ENCODE measurements at places on chromosomes 7 and 10.

- no peak for DNase-seq
These were observed 4.5 kb downstream of the TNS3 start for GRCh38 chr7:47577321-47577919.

DNA sequence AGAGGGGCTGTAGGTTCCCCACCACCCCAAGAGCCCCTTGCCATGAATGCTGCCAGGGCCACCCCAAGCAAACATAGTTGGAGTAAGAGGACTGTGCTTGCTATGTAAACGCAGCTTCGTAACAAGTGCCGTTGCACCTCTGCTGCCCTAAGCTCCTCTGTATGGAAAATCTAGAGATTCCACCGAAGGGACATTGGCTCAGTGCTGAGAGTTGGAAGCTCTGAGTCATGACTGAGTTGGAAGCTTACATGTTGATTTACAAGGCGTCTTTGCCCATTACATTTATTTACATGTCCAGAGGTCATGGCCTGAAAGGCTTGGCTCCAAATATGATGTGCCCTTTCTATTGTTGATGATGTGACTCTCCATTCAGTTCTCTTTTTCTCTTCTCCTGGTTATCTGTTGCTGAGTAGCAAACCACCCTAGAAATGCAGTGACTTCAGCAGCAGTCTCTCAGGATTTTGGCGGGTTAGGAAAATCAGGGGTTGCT lies 233.1 kb upstream of the TCF7L2 start:
- no peak for DNase-seq

GRCh38 chr7:66076462-66077329 lies 1.1 kb downstream of the ASL start:
- no peak for DNase-seq

- no peak for DNase-seq
These were observed 35.6 kb upstream of the INSIG1 start for GRCh38 chr7:155262031-155262430.

DNA sequence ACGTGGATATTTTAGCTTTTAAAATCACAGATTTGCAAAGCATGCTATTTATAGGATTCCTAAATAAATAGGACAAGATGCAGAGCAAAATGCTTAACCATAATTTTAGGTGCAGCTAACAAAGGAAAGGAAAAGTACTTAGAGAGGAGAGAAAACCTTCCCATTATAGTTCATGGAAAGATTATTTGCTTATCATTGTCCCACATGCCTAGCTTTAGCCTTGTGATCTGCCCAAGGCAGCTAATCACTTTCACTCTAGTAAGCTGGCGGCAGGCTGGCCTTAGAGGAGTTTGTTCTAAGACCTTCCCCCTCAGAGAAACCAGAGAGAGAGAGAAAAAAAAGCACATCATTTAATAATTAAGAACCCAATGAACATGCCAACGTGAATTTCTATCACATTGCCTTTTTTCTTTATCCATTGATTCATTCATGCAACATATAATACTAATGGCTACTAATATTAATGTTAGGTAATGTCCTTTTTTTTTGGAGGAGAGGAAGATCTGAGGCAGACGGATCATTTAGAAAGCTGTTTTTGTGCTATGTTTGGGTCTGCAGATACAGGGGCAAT lies 274.6 kb downstream of the ARL4A start:
- no peak for DNase-seq

GRCh38 chr10:82628373-82628772 lies 753.4 kb downstream of the NRG3 start:
- no peak for DNase-seq

DNA sequence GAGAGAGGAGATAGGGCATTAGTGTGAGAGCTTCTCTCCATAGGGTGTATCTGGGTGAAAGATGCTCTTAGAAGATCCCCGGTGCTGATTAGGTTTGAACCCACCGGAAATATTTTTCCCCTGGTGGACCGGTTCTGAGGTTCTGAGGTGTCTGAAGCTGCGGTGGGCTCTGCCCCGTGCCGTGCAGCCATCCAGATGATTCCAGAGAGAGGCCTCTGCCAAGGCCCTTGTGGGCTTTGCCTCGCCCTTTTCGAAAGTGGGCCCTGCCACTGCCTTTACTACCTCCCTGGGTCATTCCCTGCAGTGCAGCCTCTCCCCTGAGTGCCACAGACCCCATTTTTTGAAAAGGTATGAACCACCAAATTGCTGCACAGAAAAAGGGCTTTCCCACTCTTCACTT lies 2.8 kb downstream of the GIMAP8 start:
- DNase-seq = peak; percentile 20

DNA sequence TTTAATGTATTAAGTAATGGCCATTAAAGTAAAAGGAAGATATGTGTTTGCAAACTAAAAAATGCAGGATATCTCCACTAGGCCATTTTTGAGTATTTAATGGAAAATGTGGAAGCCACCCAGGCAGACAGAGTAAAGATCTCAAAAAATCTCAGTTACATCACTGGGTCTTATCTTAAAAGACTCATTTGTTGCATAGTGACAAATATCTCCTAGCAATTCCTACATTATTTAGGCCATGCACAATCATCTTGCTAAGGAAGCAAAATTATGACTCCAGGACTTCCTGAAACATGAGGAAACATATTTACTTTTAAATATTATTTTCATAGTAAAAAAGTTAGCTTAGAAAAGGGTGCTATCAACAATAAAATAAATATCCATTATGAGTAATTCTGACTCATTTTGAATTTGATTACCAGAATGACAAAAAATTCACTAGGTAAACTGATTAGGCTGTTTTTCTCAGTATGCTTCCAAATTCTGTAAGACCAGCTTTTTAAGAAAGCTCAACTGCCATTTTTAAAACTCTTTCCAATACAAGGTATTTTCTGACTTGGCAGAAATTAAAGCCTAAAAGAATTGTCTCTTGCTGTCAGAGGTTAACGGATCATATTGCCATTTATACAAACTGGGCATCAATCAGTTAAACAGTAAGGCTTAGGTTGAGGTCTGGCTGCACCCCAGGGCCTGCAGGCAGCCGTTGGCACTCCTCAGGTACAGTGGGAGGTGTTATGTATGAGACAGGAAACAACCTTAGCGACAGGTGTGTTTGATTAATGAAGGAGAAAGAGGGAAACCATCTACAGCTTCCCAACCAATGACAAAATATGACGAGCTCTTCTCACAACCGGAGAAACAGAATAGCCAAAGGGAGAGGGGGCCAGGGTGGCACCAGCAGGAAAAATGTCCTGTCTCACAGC lies 31.8 kb downstream of the PCLO start:
- no peak for DNase-seq

DNA sequence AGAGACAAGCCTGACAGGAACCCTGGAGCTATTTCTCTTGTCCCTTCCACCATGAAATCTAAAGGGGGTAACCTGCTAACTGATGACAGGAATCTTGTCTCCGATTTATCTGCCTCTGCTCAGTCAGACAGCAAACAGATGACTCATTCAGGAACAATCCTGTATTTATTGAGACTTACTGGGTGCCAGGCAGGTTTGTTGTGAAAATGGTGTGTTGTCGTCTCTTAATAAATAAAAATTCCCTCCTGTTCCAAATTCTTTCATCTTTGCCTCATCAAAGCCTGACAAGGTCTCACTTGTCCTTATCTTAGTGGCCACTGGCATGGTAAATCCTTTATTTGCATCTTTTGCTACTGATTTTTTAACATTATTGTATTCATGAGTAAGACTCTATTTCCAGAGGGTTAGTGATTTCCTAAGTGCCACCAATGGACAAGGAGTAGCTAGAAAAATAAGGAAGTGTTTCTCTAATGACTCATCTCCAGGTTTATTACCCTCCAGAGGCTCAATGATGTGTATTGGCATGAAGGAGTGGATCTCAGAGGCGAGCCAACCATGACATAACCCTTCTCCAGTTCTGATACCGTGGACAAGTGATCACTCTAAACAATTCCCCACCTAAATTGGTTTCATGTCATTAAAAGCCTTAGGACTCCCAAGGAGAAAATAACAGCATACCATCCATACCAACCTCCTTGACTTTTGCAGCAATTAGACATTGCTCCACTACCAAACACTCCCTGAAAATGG lies 724.0 kb downstream of the GRID1 start:
- DNase-seq = no peak

DNA sequence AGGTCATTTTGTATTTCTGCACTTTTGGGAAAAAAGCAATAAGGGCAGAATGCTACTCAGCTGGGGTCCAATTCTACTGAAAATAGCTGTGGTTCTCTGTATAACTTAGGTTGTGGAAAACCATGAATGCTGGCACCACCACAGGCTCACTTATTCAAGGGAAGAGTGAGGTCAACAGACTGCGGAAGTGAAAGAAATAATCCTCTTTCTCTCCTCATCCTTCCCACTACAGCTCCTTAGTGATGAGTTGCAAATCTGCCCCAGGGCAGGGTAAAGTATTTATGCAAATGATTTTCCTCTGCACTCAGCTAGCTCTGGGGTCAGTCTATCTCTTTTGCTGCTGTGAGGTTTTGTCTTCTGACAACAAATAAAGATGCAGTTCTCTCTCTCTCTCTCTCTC lies 74.1 kb upstream of the PTPRZ1 start:
- DNase-seq = no peak

- DNase-seq = no peak
These were observed 180.0 kb upstream of the SH2B2 start for GRCh38 chr7:102106625-102107024.

- peak; percentile 89 for DNase-seq
These were observed at the start of the genes TUBGCP2 and ZNF511 for GRCh38 chr10:133308421-133309099. TSS of gene TUBGCP2 (minus strand) at chr10:133308872. CDS start at chr10:133302941, 5,931 bp downstream. TSS of gene ZNF511 (plus strand) at chr10:133308914. CDS start at chr10:133308944, 30 bp downstream.

DNA sequence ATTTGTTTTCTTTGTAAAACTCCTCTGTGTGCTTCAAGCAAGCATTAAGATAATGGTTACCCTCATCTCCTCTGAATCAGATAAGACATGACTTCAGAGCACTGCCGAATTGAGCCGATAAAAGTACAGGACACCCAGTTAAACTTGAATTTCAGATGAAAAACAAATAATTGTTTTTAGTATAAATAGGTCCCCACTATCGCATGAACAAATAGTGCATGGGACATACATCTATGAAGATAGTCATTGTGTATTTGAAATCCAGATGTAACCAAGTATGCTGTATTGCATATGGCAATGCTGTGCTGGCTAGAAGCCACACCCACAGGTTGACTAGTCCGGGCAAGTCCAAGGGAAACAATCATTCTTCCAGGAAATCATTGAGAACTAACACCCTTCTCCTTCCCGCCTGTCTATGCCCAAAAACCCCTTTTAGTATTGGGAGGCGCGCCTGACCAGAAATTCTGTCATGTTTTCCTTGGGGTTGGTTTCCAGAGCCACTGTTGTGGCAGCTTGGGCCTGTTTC lies 12.6 kb upstream of the FGFR2 start:
- DNase-seq = no peak

DNA sequence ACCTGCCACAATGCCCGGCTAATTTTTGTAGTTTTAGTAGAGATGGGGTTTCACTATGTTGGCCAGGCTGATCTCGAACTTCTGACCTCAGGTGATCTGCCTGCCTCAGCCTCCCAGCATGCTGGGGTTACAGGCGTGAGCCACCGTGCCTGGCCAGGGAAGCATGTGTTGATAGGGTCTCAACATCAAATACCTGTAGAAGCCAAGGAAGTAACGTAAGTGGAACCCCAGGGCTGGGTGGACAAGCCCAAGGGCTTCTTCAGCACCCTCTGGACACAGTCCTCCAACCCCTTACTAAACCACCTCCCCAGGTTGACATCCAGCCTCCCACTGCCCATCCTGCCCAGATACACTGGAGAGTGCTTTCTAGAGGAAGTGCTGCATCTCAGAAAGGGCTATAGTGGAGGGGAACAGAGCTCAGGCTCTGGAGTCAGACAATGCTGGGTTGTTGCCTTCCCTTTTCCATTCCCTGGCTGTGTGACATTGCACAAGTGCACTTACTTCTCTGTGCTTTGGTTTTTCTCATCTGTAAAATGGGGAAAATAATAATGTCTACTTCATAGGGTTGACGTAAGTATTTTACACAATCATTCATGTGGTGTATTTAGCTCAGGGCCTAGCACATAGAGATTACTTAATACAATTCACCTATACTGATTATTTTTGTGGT lies 73.9 kb upstream of the KAT6B start:
- DNase-seq = no peak

GRCh38 chr10:48199580-48200377 lies 74.7 kb downstream of the FRMPD2 start:
- no peak for DNase-seq

DNA sequence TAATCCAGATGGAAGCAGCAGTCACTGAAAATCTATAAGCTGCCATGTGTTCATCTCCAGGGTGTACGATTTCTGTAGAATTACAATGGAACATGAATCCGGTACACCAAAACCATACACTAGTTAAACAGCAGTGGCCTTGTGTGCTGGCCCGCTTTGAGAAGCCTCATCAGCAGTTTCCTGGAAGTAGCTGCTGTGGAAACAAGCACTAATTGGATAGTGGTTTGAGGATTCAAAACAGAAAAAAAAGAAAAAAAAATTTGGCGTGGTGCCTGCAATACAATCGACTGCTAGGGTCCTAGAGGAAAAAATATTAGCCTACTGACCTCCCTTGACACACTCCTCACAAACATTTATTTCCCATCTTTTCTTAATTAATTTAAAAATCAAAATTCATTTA lies 545.9 kb downstream of the SORCS1 start:
- DNase-seq = no peak

GRCh38 chr7:110762546-110763225 lies 328.2 kb upstream of the LRRN3 start:
- DNase-seq = no peak

DNA sequence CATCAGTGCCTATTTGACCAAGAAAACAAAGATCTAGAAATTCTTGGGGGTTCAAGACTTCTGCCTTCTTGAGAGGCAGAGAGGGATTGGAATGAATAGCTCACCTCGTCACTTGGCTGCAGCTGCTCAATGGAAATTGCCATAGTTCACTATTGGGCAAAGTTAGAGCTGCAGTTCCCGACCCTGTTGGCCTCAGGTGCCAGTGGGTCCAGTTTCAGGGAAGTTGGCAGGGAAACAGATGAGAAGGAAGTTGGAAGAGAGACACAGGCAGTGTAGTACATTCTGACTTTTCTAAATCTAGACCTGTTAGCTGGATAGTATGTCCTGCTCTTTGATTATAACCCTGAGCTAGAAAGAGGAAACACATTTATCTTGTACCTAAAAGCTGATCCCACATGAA lies 19.1 kb downstream of the A1CF start:
- DNase-seq = no peak

- peak; percentile 48 for DNase-seq
These were observed 105.8 kb downstream of the ARHGAP21 start for GRCh38 chr10:24617771-24618396.

- no peak for DNase-seq
These were observed 16.3 kb upstream of the CYP51A1 start for GRCh38 chr7:92150450-92151017.

DNA sequence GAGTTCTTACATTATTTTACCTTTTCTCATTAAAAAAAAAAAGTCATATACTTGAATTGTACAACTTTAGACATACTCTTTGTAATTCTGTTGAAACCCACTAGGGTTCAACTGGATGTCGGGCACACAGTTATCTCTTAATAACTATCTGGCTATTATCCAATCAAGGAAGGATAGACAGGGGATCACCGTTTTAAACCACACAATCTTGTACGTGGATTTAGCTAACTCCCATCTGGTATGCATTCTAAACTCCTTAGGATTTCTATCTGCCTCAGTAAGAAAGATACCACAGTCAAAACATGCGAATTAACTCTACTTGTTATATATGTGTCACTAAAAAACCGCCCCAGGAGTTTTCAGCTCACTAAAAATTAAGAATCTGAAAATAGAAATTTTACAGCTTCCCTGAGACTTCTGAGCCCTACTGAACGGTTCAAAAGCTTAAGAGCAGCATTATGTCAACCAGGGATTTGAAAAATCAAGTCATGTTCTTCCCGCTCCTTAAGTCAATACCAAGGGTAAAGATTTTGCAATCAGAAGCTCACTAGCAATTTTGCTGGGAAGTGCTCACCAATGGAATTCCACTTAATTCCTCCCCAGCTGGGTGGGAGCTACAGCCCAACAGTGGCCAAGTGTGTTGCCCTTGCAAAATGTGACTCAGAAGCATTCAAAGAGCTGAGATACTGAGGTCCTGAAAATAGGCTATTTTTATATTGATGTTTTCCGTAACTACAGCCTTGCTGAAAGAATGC lies 267.0 kb downstream of the FRMD4A start:
- no peak for DNase-seq
